Fibroblast of skin of right biceps (primary cell): ENCODE measurements at places on chromosomes 13 and 19.

DNA sequence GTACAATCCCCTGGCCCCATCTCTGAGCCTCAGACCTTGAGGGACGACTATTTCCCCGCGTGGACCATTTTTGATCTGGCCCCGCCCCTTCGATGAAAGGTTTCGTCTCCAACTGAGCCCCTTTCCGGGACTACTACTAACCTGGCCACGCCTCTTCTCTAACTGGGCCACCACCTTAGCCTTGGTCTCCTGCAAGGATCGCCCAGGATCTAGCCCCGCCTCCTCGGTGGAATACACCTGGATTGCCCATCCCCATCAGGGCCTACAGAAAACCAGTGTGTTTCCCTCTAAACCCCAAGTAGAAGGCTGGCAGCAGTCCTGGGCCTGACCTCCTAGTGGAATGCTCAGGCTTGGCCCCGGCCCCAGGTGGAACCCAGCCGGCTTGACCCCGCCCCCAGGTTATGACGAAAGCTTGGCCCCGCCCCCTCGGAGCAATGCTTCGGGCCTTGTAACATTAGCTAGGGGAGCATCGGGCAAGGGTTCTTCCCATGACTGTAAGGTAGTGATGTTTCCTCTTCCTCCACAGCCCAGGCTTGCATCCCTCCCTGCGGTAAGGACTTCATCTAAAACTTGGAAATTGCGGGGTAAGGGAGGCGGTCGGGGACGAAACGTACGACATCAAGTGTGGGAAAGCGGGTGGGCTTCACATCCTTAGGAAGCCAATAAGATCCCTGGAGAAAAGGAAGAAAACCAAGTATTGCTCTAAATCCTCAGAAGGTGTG, 9.1 kb downstream of the SPACA6 start:
- peak; percentile 66 for DNase-seq

DNA sequence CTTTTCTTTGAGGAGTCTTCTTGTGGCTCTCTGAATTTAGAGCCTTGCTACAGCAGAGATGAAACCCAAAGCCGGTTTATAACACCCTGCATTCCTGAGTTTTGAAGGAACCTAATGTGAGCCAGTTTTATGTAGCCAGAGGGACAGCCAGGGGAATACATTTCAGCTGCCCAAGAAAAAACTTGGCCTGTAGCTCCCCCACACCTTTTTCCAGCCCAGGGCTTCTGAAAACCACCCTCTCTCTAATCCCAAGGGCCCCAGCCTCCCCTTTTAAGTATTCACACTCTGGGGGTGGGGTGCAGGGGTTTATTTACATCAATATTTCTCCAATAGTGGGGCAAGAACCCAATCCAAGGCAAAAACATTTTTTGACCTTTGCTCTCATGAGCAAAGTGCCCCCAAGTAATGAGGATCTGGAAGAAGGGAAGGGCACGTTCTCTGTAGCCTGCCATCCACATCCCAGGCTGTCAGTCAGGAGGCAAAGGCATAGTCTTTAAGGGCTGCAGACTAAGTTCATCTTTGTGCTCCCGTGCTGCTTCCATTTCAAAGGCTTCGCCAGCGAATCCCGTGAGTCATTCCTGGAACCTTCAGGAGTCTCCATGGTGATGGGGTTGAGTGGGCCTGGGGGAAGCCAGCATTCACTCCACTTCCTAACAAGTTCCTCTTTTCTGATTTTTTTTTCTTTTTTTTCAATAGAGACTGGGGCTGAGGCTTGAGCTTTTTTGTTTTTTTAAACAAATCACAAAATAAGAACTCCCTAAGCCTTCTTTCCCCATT, 33.2 kb upstream of the MEDAG start:
- DNase-seq = peak; percentile 97

- no peak for DNase-seq
Measured at GRCh38 chr19:42317535-42317934, 4.4 kb downstream of the TMEM145 start.

DNA sequence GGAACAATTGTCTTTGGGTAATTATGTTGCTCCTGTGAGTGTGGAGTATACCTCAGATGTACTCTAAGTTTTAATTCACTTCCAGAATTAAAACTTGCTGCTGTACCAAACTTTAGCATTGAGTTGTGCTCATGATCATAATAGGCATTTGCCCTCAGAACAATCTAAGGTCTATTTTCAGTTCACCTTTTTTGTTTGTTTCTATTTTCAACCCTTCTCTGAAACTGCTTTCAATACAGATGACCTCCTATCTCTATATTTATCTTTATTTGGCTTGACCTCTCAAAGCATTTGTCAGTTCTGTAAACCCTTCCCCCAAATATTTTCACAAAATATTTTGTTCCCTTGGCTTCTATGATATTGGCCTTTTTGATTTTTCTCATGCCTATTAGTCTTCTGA, 873.0 kb downstream of the OLFM4 start:
- no peak for DNase-seq

DNA sequence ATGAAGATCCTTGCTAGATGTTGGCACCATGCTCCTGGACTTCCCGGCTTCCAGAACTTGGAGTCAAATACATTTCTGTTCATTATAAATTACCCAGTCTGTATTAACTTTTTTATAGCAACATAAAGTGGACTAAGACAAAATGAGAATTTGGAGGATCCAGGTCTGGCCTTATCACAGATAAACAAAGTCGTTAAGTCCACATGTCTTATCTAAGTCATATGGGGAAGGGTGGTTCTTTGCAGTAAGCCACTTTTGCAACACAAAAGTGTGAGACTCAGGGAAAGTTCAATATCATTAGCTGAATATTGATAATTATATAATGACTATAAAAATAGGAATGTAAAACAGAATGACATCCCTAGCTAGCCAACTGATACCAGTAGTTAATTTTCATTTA, 91.6 kb upstream of the SIAH3 start:
- no peak for DNase-seq
